ENCODE measurements at places on chromosomes 6 and 20.
A peak's percentile ranks its signal among the peaks of the same experiment; 100 is the strongest.

DNA sequence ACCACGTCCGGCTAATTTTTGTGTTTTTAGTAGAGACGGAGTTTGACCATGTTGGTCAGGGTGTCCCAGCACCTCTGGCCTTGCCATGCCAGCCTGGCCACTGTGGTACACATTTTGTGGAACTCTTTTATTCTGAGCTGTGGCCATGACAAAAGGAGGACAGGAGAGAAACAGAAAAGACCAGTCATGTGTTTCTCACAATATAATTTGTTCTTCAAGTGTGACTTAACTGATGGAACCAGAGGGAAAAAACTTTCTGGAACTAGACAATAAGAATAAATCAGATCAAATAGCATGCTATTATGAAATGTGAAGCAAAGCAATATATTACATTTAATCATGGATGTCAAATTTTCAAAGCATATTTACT, 4.2 kb upstream of the RNASET2 start:
- no peak for DNase-seq

GRCh38 chr20:11008444-11009033, 334.7 kb upstream of the JAG1 start:
- DNase-seq: no peak

DNA sequence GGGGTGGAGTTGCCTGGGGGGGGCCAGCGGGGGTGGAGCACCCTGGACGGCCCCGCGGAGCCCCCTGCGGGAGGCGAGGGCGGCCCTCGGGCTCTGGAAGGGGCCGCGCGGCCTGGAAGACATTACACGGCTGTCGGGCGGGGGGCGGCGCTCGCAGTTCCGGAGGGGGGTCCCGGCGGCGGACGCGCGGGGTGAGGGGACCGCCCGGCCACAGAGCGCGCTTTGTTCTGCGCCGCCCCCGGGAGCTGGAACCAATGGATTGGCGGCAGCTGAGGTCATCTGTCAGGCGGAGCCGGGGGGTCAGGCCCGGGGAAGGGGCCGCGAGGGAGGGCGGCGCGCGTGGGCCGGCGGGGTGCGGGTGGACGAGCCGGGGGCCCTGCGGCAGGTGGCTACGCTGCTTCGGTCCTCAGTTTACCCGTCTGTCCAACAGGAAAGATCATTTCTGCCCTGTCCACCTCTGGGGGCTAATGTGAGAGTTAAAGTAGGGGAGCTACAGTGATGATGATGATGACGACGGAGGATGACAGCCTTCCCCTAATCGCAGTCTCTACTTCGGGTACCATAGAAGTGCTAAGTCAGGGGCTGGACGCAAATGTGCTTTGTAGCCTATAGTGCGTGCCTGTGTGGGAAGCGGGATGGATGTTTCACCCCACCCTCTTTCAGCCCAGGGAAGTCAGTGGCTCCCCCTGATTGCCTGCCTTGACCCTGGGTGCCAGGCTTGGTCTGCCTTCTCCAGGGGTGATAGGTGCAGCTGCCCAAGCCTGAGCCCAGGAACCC, 10.4 kb downstream of the SRXN1 start:
- no peak for DNase-seq

DNA sequence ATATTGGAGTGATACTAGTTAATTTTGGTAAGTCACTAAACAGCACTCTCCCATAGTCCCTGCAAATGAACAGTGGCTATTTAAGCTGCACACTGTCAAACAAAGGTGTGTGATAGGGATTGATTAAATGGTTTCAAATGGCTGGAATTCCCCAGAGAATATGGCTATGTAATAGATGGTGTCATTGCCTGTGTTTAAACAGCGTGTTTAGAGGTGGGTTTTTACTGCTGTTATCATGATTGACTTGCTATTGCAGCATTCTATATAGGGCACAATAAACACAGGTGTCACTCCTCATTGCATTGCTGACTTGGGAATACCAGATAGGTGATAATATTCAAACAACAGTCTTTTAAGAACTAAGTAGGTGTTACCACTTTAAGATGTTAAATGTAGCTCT, 171.7 kb upstream of the MAN1A1 start:
- DNase-seq: peak; percentile 10

DNA sequence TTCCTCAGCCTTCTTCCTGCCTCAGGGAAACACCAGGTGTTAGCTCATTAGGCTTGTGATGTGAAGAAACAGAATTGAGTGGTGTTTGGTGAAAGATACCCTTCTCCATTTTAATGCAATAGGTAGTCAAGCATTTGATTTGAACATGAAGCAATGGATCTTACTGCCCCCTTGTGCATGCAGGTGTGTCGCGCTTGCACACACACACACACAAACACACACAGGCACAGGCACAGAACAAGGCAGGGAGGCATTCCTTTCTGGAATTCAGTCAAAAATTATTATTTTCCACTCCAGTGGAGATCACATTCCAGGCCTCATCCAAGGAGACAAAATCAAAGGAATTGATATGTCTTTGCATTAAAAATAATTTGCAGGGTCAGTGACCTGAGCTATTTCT, 667.0 kb upstream of the MARCKS start:
- no peak for DNase-seq

- DNase-seq: no peak
Observed at GRCh38 chr20:432677-433299, 24.7 kb downstream of the RBCK1 start.

DNA sequence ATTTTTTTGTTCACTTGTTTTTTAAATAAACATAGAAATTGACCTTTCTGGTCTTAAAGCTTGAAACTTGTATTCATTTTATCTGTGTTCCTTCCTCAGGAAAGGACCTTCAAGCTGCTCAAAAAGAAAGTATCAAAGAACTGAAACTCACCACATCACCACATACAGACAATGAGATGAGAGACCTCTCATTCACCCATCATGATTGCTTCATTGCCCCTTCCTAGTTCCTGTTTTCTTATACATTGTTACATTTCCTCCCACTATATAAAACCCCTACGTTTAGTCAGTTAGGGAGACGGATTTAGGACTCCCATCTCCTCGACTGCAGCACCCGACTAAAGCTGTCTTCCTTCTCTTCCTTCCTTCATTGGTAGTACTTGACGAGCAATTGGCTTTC, 180.5 kb upstream of the OPRM1 start:
- no peak for DNase-seq

DNA sequence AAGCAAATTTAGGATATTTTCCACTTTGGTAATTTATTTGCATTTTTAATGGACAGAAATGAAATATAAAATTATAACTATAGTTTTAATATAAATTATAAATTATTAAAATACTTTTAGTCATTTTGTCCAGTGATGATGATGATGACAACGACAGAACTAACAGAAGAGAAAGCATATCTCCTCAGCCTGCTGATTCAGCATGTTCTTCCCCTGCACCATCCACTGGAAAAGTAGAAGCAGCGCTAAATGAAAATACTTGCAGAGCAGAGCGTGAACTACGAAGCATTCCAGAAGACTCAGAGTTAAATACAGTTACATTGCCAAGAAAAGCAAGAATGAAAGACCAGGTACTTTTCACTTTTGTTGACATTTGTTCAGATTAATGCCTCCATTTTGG, 64.9 kb downstream of the SENP6 start:
- DNase-seq: no peak

DNA sequence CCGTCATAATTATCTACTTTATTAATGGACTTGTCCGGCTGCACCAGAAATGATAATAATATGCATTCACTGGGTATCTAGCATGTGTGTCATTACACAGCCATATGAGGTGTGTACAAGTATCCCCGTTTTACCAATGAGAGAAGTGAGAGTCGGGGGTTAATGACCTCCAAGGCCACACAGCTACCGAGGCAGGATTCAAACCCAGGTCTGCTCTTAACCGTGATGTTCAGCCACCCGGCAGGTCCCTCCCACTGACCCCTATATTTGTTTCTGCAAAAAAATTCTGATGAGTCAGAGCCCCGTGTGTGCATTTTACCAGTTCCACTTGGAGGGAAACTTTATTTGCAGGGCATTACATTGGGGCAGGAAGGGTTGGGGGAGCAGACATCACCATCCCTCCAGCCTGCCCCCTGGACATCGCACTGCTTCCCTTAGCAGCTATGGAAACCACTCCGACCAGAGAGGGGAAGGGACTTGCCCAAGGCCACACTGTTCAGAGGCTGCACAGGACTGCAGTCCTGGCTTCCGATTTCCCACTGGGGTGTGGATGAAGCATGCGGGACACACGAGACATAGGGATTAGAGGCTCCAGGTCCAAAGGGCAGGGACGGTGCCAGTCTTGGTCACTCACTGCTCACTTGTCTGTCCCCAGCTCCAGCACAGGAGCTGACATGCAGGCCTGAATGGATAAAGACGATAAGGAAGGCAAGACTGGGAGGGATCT, 10.1 kb upstream of the SRC start:
- no peak for DNase-seq

GRCh38 chr6:29617782-29618554, 15.0 kb downstream of the GABBR1 start:
- no peak for DNase-seq

DNA sequence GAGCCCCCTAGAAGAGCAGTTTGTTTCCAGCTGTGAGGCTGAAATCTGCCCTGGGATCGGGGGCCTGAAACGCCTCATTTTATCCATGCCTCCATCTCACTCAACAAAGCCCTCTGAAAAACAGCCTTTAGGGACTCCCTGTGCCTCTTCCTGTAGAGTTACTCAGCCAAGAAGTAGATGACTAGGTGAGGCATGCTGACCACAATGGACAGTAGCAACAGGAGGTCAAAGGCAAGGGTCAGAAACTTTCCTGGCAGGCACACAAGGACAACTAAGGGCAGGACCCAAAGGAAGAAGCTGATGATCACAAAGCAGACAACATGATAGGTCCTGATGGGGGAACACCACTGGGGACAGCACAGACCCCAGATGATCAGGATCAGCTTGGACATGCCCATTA, 12.8 kb downstream of the MAS1L start:
- DNase-seq: no peak

DNA sequence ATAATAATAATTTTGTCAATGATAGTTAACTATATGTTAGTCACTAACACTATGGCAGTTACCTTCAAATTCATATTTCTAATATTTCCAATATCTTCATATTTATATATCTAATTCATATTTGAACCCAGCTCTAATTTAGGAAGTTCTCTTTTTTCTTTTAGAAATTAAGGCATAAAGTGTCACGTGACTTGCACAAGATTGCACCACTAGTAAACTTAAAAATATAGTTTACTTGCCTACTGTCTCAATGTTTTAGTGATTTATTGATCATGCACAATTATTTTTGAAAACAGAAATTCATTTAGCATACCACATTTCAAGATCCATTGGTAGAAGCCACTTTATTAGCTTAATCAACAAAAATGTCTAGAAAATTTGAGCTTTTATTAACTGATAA, 508.7 kb upstream of the ZNF337 start:
- DNase-seq: no peak

DNA sequence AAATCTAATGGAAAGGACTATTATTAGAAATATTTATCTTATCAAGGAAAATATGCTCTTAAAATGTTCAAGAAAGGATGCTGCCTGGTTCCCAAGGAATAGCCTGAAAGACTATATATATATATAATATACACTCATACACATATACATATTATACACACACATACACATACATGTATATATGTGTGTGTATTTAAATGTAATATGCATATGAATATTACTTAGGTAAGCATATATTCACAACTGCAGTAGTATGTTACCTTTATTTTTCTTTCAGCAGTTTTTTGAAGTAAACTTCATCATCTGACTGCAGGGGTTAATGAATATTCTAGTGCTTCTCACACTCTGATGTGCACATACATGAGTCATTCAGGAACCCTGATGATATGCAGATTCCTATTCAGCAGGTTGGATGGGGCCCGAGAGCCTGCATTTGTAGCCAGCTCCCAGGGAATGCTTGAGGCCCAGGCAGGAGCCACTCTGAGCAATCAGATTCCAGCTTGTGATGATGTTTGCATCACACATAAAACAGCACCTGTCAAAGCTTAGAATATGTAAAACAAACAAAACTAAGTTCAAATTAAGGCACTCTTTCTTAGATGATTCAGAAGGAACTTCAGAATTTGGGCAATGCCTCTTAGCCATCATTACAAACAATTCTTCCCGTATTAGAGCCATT, 16.1 kb downstream of the MYLK4 start:
- no peak for DNase-seq
